ENCODE measurements at places on chromosomes 13 and 19.

DNA sequence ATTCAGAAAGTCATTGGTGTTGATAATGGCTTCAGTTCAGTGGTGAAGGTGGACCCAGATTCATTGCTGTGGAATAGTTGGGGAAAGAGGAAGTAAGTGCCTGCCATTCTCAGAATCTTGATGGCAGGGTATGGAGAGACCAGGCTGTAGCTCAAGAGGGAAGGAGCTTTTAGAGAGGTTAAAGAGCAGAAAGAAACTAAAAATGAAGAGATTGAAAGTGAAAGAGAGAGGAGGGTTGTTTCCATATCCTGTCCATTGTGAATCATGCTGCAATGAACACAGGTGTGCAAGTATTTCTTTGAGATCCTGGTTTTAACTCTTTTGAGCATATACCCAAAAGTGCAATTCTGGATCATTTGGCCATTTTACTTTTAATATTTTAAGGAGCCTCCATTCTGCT, 12.5 kb downstream of the GJB6 start:
- no peak for DNase-seq

GRCh38 chr19:57033576-57033975, 86.2 kb upstream of the USP29 start:
- no peak for DNase-seq

DNA sequence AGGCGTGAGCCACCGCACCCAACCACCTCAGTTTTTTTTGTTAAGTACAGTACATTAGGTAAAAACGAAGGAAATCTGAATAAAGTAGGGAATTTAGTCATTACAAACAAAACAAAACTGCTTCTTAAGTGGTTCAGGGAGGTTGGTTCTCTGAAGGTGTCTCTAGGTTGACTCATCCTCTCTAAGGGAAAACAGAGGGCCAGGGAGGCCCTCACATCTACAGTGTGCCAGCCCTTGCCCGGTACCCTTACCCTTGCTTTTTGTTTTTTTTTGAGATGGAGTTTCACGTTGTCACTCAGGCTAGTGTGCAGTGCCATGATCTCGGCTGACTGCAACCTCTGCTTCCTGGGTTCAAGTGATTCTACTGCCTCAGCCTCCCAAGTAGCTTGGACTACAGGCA, 17.2 kb upstream of the JUND start:
- no peak for DNase-seq

- no peak for DNase-seq
Measured at GRCh38 chr19:42174958-42175734, 42.3 kb downstream of the DEDD2 start.

GRCh38 chr13:52405767-52406494, at the start of gene THSD1:
Gene THSD1, minus strand, starts transcription at chr13:52406172. Its CDS starts 3,572 bp downstream, at chr13:52402600.
- DNase-seq, result peak; percentile 67

GRCh38 chr13:36555151-36555986, 118.5 kb upstream of the SERTM1 start:
- no peak for DNase-seq

DNA sequence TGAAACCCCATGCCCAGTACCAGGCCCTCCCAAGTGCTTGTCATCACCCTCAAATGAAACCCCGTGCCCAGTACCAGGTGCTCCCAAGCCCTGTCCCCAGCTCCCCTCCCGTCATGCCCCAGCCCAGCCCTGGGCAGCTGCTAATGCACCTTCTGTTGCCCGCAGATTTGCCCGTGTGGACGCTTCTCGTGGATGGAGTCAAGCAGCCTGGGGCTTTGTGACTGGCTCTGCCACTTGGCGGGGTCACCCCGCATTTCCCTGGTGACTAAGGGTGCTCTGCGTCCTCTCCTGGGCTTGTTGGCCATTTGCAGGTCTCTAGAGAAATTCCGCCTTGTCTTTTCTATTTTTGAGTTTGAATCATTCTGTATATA, 82.7 kb downstream of the ATP11A start:
- no peak for DNase-seq

- DNase-seq, result no peak
Measured at GRCh38 chr13:34857558-34858325, 84.3 kb upstream of the NBEA start.

- no peak for DNase-seq
Measured at GRCh38 chr19:3098141-3098514, 4.0 kb downstream of the GNA11 start.

DNA sequence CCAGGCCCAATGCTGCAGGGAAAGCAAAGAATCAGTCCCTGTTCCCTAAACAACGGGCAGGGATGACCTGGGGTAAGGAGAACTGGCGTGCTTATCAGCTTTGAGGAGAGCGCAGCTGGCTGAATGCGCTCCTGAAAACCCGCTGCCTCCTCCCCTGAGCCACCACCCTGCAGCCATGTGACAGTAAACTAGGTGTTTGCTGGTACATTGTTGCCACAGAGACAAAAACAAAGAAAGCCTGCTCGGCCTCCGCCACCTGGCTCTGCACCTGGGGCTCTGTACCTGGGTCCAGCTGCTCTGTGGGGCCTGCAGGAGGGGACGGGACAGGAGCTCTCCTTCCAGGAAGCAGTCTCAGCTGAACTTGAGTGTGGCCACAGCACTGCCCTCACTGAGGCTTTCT, 21.8 kb downstream of the MCF2L start:
- no peak for DNase-seq

DNA sequence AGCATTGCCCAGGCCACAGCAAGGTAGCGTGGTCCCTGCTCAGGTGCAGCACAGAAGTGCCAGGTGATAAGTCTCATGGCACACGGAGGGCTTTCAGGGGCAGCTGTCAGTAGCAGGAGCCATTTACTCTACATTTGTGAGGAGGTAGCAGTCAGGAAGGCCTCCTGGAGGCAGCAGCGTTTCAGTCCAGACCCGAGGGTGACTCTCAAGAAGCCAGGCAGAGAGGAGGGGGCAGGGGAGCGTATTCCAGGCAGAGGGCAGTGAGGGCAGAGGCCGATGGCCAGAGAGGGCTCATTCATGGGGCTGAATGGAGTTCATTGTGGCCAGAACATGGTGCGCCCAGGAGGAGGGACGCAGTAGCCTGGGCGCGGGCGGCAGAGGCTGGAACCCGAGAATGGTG, 8.9 kb downstream of the PIAS4 start:
- DNase-seq, result no peak

GRCh38 chr19:32241306-32241705, 104.1 kb upstream of the ZNF507 start:
- DNase-seq, result no peak

- DNase-seq, result no peak
Measured at GRCh38 chr19:11031421-11032070, 57.7 kb upstream of the LDLR start.

GRCh38 chr13:47959468-47960247, 41.4 kb downstream of the SUCLA2 start:
- DNase-seq, result no peak

- no peak for DNase-seq
Measured at GRCh38 chr19:18346091-18346490, 5.7 kb downstream of the PGPEP1 start.

DNA sequence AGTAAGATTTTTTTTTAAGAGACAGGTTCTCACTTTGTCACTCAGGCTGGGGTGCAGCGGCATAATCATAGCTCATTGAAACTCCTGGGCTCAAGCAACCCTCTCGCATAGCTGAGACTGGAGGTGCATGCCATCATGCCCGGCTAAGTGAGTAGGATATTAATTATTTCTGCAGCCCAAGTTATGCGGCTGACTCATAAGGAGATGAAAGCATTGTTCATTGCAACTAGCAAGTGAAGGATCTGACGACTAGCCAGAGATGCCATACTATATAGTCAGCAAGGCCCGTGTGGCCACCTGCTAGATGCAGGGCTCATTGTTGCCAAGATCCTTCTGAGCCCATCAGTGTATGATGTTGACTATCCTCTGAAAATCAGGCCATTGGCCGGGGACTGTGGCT, 45.2 kb downstream of the ABCC4 start:
- peak; percentile 97 for DNase-seq

GRCh38 chr13:74870865-74871264, 611.1 kb downstream of the TBC1D4 start:
- DNase-seq, result no peak

DNA sequence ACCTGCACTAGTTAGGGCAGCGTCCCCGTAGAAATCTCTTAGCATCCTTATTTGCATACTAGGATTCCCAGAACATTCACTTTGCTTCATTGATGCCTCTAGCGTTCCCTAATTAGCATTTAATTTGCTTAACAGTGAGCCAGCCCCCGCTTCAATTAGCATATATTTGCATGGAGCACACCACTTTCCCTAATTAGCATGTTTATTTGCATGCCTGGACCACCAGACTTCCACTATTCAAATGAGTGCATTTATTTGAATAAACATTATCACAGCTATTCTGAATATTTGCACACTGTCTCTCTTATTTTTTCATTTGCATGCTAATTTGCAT, 69.6 kb downstream of the RYR1 start:
- no peak for DNase-seq

DNA sequence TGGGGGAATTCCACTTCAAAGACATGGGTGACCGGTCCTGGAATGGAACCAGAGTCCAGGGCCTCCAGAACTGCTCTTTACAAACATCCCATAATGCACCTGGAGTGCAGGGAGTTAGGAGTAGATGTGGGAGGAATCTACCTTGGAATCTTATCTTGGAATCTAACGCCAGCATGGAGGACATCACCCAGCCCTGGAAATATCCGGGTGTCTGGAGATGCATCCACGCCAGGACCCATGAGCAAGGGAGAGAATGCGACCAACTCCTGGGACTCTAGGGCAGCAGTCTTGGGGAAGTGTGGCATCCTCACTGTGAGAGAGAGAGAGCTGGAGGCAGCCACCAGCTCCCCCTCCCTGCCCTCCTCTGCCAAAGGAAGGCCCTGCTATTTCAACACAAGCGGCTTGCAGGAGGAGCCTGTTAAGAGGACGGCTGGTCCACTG, 211.8 kb downstream of the UQCRFS1 start:
- no peak for DNase-seq

DNA sequence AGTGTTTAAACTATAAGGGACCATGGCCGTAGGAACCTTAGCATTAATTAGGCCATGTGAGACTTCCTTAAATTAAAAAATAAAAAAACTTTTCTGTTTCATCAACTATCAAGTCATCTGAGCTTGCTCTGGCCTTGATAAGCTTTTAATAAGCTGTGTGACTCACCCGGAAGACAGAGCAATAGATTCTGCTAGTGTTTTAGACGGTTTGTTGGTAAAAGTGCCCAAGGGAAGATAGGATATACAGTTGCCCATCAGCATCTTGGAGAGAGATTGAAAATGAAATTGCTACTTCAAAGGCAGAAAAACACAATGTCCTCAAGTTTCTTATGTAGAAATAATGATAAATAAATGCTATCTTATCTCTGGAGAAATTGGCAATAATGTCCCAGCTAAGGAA, 31.2 kb upstream of the RCBTB2 start:
- no peak for DNase-seq

GRCh38 chr13:41864658-41865057, 96.3 kb downstream of the VWA8 start:
- no peak for DNase-seq

- no peak for DNase-seq
Measured at GRCh38 chr19:39737891-39738290, at the start of gene CLC. Gene CLC, minus strand, starts transcription at chr19:39738029. Its CDS starts 77 bp downstream, at chr19:39737952.

DNA sequence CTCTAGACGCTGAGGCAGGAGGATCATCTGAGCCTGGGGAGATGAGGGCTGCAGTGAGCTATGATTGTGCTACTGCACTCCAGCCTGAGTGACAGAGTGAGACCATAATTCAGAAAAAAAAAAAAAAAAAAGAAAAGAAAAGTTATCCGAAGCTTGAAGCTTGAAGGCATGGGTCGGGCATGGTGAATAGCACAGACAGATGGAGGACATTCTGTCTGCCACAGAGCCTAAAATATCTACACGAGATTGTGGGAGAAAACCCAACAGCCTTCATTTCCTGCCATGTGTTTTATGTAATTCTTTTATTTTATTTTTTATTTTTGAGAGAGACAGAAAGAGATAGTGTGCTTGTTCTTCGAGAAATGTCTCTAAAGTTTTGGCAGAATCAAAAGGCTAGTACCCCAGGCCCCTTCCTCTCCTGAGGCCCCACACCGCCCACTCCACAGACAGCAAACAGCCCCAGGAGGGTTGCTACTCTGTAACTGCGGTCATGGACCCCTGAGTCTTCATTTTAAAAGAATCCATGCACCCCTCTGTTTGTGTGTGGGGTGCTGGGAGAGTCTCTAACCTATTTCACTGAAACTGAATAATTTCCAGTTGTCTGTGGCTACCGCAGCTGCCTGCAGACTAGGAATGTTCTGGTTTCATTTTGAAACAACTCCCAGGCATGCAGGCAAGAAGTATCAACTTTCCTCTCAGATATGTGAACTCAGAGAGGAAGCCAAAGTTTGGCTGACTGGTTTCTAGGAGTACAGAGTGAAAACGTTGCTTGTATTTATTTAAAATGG, 38.4 kb upstream of the RCBTB2 start:
- no peak for DNase-seq

DNA sequence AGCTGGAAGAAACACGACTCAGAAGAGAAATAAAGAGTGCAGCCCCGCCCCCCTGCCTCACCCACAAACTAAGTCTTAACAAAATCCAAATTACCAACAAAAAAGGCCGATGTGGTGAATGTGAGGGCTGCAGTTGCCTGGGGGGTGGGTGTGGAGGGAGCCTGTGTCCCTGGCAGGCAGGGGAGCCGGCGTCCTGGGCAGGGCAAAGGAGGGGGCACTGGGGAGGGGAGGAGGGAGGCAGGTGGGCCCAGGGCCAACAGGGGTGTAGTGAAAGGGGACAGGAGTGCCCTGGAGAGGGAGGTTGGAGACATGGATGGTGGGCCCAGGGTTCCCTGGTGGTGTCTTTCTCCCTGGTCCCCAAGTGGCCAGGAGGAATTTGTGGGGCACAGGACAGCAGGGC, 4.0 kb downstream of the IRGC start:
- DNase-seq, result no peak

- DNase-seq, result no peak
Measured at GRCh38 chr13:44792096-44792495, 197.2 kb downstream of the NUFIP1 start.

- no peak for DNase-seq
Measured at GRCh38 chr19:50475101-50475568, 1.2 kb upstream of the EMC10 start.

- no peak for DNase-seq
Measured at GRCh38 chr13:98150832-98151479, 8.1 kb downstream of the FARP1 start.

GRCh38 chr19:31548941-31549340, 199.7 kb upstream of the TSHZ3 start:
- DNase-seq, result peak; percentile 4

- peak; percentile 60 for DNase-seq
Measured at GRCh38 chr19:41886761-41887710, 4.1 kb downstream of the ARHGEF1 start.

DNA sequence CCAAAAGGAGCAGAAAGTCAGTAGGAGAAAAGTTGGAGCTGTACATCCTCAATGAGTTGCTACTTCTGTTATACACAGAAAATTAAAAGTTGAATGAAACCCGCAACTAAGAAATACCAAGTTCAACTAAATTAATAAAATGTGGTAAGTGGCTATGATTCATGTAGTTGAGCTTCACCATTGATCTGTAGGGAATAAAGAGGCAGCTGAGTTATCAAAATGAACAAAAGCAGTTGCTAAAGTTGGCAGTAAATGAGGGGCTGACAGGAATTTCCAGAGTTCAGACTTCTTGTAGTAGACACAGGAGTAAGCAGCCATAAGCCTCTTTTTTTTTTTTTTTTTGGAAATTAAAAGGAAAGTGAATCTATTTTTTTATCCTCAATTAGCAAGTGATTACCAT, 234.6 kb downstream of the POSTN start:
- no peak for DNase-seq
